ENCODE measurements at places on chromosomes 12 and 14. TPM values are rescaled to one million over a fixed set of nuclear protein-coding genes. Genes with fewer than 3 reads are reported as not detected.

DNAL1 gene
- total RNA-seq: 3.7 TPM

PRH1 gene
- 4.3 TPM for total RNA-seq

HRK gene
- total RNA-seq: not detected

GYS2 gene
- not detected for total RNA-seq

BMAL2 gene
- total RNA-seq: 39.9 TPM

KIF26A gene
- 0.46 TPM for total RNA-seq

PGF gene
- 6.1 TPM for total RNA-seq
